MM.1S (cell line): ENCODE measurements at places on chromosomes 3 and 15.
A peak's percentile ranks its signal among the peaks of the same experiment; 100 is the strongest.

- no peak for DNase-seq
Observed at GRCh38 chr3:1288805-1289494, 196.1 kb downstream of the CNTN6 start.

DNA sequence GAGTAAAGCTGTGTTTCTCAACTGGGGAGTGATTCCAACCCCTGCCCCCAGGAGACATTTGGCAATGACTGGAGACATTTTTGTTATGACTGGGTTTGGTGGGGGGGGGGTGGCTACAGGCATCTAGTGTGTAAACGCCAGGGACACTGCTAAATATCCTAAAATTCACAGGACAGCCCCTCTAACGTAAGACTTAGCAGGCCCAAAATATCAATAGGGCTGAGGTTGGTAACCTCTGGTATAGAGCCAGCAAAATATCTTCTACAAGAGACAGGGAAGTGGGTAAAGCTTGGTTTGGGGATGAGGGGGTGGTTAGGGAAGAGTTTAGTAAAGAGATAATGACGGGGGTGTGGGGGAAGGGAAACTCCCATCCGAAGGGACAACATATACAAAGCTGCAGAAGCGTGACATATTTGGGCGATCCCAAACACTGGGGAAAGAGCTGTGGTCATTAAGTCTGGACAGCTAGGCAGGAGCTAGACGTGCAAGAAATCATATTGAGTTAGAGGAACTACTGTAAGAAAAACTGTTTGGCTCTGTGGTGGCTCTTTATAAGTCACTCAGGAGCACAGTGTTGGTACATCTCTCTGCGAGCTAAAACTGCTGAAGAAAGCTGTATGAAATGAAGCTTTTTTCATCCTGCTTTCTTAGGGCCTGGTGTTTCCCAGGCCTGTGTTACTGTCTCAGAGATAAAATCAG, 697 bp upstream of the TRIM69 start:
- no peak for DNase-seq

GRCh38 chr3:196639483-196640296, at the start of gene NRROS:
NRROS (plus strand) TSS chr3:196639694; CDS start chr3:196654540, 14,846 bp downstream.
- DNase-seq: peak; percentile 96

GRCh38 chr15:38201714-38202113, 50.9 kb upstream of the SPRED1 start:
- DNase-seq: no peak

DNA sequence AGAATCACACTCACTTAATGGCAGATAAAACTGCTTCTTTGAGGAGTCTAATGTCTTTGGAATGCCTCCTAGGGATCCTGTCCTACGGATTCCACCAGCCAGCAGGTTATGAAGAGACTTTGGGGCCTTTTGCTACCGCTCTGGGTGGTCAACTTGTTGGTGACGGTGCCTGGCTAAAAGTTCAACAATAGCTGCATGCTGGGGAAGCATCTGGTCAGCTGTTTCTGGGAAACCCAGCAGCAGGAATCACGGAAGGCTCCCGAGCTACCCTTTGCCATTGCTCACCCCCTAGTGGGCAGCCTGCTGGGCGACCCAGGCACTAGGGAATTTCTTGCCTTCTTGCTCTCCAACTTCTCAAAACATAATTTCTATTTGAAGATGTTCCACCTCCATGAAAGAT, 263.3 kb downstream of the NEK10 start:
- no peak for DNase-seq
